ENCODE measurements at places on chromosomes 2 and 18.
A peak's percentile ranks its signal among the peaks of the same experiment; 100 is the strongest.

- no peak for DNase-seq
These were observed 142.7 kb upstream of the KLHL14 start for GRCh38 chr18:32915516-32915915.

DNA sequence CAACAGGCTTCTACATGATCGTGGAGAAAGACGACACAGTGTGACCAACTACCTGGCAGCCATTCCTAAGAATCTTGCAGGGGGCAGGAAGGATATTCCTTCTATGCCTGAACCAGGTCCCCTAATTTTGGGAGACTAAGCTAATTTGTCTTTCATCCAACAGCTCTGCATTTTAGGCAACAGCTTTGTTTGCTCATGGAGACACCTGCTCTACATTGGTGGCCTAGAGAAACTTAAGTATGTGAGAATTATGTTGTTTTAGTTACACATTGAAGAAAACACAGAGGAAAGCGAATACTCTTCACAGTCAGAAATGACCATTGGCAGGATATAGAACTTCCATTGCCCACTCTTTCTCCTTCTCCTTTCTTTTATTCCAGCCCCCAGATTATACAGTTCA, 75.2 kb downstream of the ASXL3 start:
- DNase-seq: no peak

DNA sequence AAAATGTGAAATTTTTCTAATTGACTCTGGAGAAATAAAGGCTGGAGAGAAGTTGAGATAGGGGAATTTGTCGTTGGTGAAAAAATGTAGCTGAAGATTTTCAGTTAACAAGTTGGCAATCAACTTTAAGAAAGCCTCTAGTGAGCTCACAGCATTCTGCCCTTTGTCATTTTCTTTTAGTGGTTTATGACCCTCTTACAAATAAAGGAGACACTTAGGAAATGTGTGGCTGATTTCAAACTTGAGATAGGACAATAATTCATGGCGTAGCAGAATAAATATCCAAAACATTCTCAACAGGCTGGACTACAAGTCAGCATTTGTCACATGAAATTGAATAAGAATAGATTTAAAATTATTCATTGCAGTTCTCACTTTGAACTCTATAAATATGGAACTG, 412.5 kb upstream of the SPHKAP start:
- DNase-seq: no peak

- DNase-seq: peak; percentile 92
These were observed 1.6 kb upstream of the EMILIN2 start for GRCh38 chr18:2845172-2845571.

DNA sequence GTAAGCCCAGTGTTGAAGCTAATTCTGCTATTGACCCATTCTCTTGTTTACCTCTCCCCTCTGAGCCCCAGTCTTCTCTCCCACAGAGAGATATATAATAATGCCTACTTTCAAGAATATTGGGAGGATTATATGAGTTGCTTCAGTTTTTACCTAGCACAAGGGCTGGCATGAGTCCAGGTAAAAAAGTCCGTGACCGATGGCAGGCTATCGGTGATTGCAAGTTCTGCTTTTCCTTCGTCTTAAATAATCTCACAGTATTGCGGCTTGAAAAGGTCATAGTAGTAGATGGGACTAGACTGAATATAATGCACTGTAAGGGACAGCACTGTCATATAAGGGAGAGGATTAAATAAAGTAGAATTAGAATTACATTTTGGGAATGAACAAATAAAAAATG, 77.6 kb downstream of the KIF5C start:
- peak; percentile 8 for DNase-seq

DNA sequence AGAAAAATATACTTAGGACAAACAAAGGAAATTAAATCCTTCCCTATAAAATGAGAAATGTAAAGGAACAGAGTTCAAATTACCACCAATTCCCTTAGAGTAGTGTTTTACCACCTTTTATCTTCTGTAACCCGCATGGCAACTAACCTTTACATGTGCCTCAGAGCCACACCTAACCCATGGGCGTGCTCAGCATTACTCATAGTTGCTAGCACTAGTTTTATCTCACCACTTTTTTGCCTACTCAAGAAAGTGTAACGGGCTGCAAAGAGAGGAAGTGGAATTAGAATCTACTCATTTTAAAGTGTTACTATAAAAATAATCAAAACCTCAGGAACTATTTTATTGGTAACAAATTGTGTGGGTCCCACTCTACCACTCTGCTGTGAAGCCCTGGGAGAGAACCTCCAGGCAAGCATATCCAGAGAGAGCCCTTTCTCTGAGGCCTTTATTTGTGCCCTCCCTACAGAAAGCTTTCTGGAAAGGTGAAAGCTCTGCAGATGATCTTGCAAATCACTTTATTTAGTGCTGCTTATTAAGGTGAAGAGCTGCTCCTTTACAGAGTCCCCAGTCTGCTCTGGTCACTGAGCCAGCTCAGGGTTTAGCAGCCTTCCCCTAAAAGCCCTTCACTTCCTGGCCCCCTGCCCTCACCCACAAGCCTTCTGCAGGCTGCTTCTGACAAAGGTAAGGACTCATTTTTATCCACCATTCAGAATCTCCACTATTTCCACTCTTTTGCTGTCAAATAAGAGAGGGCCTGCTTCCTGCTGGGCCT, 98.8 kb downstream of the TRABD2A start:
- peak; percentile 9 for DNase-seq

GRCh38 chr2:149739883-149740265, 152.3 kb upstream of the MMADHC start:
- DNase-seq: no peak

DNA sequence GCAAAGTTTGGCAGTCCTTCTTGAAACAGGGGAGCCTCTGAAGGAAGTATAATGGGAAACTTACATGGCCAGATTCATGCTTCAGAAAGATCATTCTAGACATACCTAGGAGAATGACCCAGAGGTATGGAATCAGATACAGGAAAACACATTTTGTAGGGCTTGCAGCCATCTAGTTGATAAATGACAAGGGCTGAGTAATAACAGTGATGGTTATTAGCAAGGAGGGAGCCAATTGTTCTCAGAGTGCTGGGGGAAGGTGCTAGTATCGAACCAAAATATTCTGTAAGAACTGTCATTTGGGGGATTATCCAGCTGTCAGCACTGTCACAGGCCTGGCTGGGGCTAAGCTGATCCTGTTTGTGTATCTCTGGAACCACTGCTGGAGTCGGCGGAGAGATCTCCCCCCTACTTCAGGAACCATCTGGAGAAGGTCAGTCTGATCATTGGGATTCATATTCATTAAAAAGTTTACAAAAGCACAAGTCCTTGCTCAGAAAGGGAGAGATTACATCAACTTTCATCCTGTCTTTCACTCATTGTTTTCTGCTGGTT, 113.8 kb upstream of the THSD7B start:
- no peak for DNase-seq

DNA sequence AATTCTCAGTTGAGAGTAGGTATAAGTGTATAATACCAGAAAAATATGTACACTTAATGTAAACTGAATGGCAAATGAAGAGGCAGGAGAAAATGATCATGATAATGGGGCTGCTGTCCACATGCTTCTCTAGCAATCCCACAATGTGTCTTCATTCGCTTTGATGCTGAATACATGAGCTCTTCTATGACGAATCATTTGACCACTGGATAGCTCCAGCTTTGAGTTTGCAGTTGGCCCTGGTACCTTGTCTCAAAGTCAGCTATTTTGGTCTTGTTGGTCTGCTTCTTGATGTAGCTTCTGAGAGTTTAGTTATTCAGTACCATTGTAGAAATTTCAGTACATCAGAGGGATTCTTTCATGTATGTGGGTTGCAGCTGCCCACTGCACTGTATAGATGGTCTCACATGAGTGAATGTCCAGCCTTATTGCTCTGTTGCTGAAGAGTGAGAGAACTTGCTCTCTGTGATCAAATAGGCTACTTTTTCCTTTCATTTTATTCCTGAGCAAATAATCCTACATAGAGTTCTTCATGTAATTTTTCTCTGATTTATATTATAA, 105.1 kb downstream of the TTC27 start:
- DNase-seq: no peak

DNA sequence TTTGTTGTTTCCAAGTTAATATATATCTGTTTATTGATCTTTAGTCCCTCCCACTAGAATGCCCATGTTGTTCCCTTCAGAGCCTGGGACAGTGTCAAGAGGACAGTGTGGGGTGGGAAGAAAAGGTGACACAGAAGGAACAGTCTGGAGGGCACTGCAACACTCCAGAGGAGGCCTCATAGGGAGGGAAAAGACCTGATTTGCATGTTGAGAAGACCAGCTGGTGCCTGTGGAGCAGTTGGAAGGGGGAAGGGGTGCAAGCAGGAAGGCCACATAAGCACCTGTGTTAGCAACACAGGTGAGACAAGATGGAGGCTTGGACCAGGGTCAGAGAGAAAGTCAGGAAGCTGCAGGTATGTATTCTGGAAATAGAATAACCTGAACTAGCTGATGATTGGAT, 48.1 kb upstream of the FHOD3 start:
- no peak for DNase-seq

DNA sequence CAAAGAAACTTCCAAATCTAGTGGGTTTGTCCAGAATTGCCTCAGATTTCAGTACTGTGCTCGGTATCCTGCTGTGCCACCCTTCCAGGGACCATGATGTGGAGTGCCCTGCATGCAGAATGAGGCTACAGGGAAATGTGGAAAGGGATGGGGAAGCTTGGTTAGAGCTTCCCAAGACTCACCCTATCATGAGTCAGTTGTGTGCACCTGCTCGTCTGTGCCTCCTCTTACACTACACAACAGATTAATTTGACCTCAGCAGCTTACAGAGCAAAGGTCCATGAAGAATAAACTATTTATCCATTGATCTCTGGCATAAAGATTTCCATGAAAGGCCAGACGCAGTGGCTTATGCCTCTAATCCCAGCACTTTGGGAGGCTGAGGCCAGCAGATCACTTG, 21.3 kb upstream of the NCK2 start:
- no peak for DNase-seq

DNA sequence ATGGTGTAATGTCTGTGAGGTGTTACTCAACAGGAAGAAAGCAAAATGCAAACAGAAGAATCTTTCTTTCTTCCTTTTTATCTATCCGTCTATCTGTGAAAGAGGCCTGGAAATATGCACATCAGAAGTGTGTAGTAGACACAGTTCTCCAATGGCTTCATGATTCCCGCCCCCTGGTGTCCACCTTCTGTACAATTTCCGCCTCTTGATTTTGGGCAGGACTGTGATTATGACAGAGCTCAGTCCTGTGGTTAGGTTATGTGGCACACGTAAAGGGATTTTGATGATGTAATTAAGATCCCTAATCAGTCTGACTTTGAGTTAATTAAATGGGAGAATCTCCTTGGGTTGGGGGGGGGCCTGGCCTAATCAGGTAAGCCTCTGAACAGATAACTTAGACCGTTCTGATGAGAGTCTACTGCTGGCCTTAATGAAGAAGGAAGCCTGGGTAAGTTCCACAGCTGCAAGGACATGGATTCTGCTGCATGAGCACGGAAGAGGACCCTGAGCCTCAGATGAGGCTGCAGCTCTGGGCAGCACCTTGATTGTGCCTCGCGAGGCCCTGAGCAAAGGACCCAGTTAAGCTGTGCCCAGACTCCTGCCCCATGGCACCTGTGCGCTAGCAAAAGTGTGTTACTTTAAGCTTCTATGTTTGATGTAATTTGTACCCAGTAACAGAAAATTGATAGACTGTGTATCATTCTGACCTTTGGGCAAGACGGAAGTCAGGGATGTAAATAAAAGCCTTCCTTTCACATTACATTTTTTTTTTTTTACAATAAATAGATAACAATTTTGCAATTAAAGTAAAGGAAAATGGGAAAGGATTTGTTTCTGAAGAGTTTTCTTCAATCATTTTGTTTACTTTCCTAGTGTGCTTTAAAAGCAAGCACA, 11.3 kb upstream of the KCNF1 start:
- DNase-seq: peak; percentile 68

- no peak for DNase-seq
These were observed 881.6 kb upstream of the PIK3C3 start for GRCh38 chr18:41073372-41073954.

DNA sequence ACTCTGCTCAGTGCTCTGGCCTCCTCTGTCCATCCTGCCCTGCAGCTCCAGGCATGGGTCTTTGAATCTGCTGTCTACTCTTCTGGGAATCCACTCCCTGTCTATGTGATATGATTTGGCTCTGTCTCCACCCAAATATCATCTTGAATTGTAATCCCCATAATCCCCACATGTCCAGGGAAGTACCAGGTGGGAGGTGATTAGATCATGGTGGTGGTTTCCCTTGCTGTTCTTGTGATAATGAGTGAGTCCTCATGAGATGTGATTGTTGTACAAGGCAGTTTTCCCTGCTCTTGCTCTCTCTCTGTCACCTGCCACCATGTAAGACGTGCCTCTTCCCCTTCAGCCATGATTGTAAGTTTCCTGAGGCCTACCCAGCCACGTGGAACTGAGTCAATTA, 881.8 kb upstream of the ID2 start:
- peak; percentile 43 for DNase-seq

DNA sequence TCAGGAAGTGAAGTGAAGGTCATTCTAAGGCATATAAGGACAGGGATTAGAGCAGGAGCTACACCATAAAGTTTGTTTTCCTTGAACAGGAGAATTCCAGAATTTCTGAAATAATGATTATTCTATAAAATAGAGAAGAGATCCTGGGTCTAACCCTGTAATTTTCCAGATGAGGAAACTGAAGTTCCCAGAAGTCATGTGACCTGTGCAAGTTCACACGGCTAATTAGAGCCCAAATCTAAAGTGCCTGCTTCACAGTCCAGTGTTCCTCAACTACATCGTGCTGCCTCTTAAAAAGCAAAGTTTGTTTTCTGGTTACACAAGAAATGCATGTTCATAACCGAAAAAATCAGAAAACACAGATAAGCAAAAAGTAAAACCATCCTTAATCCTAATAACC, 34.9 kb downstream of the PLB1 start:
- peak; percentile 72 for DNase-seq

DNA sequence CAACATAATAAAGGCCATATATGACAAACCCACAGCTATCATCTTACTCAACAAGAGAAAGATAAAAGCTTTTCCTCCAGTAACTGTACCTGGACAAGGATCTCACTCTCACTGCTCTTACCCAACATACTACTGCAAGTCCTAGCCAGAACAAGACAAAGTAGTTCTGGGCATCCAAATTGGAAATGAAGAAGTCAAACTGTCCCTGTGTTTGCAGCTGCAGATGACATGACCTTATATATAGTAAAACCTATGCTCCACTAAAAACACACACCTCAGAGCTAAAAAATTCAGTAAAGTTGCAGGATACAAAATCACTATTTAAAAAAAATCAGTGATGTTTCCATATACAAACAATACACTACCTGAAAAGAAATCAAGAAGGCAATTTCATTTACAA, 32.2 kb downstream of the USP34 start:
- DNase-seq: no peak

Measured in suppressor macrophage treated with lipopolysaccharide for 1 hour (primary cell).